ENCODE measurements at places on chromosomes 2 and 18.

- DNase-seq = no peak
These were observed 166.6 kb upstream of the HNMT start for GRCh38 chr2:137797641-137798040.

DNA sequence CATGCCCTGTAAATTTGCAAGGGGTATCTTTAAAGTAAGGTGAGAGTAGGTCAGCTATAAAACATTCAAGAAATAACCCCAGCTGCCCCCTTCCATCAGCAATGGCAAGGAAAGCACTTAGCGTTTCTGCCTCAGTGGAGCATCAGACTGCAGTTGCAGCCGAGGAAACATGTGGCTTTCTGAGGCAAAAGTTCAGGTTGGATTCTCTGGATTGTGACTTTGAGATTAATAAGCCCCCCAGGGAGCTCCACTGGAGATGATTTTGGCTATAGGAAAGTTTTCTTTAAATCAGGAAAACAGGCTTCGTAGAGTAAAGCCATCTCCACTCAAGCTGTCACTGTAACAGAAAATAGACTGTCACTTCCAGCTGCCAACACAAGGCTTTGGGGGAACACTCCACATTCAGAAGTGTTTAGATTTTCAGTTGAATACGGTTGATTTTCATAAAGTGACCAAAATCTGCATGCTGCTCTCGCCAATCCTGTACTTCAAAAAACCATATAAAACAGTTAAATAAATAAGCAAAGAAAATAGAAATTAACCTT, 15.3 kb upstream of the RIT2 start:
- DNase-seq = no peak

DNA sequence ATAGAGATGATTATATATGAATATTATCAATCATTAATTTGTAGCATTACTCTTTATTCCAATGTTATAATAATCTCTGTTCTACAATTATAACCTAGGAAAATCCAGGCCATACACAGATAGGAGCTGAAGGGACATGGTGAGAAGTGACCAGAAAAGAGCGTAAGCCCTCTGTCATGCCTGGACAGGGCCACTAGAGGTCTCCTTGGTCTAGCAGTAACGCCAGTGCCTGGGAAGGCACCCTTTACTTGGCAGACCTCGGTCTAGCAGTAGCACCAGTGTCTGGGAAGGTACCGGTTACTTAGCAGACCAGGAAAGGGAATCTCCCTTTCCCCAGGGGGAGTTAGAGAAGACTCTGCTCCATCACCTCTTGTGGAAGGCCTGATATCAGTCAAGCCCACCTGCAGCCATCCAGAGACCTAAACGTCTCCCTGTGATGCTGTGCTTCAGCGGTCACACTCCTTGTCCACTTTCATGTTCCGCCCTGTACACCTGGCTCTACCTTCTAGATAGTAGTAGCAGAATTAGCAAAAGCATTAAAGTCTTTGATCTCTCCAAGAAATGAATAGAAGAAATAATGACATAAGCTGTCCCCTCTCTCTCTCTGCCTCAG, 447.5 kb upstream of the FSIP2 start:
- DNase-seq = peak; percentile 64

DNA sequence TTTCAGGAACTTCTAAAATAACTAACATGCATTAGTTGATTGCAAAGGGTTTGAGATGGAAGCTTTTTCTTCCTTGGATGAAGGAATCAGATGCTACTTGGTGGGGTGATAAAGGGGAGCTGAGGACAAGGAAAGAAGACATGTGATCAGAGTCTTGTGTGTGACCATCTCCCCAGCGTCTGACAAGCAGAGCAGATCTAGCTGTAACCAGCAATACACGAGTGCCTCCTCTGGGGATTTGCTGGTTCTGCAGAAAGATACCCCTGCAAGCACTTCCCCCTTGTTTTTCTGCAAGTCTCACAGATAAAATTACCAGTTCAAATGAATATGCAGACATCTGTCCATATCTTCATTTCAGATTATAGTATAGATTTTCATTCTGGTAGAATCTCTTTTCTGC, 2.7 kb downstream of the CDH7 start:
- peak; percentile 72 for DNase-seq

- peak; percentile 39 for DNase-seq
These were observed 370 bp downstream of the KLHL29 start for GRCh38 chr2:23385351-23385747.

GRCh38 chr2:235555371-235555770, 61.5 kb downstream of the AGAP1 start:
- no peak for DNase-seq

GRCh38 chr2:225464346-225465025, 65.0 kb downstream of the NYAP2 start:
- DNase-seq = no peak

DNA sequence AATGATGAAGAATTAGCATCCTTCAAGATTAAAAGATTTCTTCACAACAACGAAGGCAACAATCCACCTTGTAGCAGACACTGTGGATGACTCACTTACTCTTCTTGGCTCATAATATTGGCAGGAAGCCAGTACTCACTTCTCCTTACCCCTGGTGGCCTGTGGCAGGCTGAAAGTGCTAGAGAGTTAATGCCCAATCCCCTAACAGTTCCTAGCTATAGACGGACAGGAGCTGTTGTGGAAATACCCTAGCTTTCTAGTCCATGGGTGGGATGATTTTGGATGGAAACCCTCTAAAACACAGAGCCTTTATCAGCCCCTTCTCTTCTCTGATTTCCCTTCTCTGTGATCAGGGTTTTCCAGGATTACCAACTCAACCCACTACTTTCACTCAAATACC, 128.6 kb upstream of the NYAP2 start:
- peak; percentile 18 for DNase-seq

GRCh38 chr18:68456985-68457384, 257.9 kb downstream of the TMX3 start:
- DNase-seq = no peak

DNA sequence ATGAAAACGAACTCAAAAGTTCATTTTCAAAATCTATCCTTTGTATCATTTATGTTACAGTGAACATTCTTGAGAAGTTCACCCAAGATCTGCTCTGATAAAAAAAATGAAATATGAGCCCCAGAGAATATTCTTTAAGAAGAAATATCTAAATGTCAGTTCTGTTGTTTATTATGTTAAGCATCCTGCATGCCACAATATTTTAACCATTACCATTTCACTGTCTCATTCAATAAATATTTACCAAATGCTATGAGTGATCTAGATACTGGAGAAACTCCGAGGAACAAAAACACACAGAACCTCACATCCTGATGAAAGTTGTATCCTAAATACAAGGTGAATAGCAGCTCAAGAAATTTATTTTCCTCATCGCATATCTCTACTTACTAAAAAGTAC, 170.2 kb downstream of the ZNF385B start:
- DNase-seq = no peak

- DNase-seq = no peak
These were observed 964.9 kb upstream of the ACVR2A start for GRCh38 chr2:146879882-146880281.

GRCh38 chr2:106831241-106831640, 54.7 kb downstream of the ST6GAL2 start:
- no peak for DNase-seq

DNA sequence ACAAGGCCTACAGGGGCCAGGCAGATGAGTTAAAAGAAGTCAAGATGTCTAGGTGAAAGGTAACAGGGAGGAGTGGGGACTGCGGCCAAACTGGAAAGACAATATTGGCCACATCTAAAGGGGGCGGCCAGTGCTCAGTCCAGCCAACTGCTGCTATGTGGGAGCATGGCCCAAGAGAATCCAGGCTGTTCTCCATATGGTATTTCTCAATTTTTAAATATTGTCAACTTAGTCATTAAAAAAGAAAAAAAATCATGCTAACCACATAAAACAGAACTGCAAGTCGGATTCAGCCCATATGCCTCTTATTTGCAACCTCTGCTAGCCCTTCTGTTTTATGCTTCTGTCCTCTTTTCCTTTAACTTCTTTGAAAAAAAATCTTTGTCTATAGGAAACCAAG, 14.8 kb downstream of the TRABD2A start:
- DNase-seq = no peak

Measured in SK-N-DZ (cell line).